Progenitor cell of endocrine pancreas (in vitro differentiated cells): ENCODE measurements at places on chromosomes 1 and 21. TPM values are rescaled to one million over a fixed set of nuclear protein-coding genes. Genes with fewer than 3 reads are reported as not detected.

CLCA1 gene
- not detected in 2 replicates for total RNA-seq

NECTIN4 gene
- total RNA-seq: 1.9 and 2.4 TPM in 2 replicates

STYXL2 gene
- total RNA-seq: 0.09 TPM in 1 of 2 replicates, not detected in the other

RHBDL2 gene
- total RNA-seq: not detected in 2 replicates

CNIH3 gene
- 3.2 and 3.7 TPM in 2 replicates for total RNA-seq

SLFNL1 gene
- 0.95 and 1.0 TPM in 2 replicates for total RNA-seq

GCSAML gene
- total RNA-seq: not detected in 2 replicates

TMEM51 gene
- 14.8 and 14.9 TPM in 2 replicates for total RNA-seq

NBPF10 gene
- 3.4 and 3.6 TPM in 2 replicates for total RNA-seq

ENO1 gene
- total RNA-seq: 444 and 493 TPM in 2 replicates

THEMIS2 gene
- 3.0 and 3.3 TPM in 2 replicates for total RNA-seq

GJA9 gene
- total RNA-seq: not detected in 2 replicates

ADGRL4 gene
- not detected in 2 replicates for total RNA-seq

DISP3 gene
- total RNA-seq: 5.4 and 6.2 TPM in 2 replicates

PFDN2 gene
- total RNA-seq: 54.8 and 57.9 TPM in 2 replicates

AMY1A gene
- not detected in 2 replicates for total RNA-seq

CAMSAP2 gene
- total RNA-seq: 27.9 and 30.4 TPM in 2 replicates

AMY2B gene
- 5.2 and 6.0 TPM in 2 replicates for total RNA-seq

LMX1A gene
- 0.18 TPM in 1 of 2 replicates, not detected in the other for total RNA-seq

PTGFR gene
- not detected in 2 replicates for total RNA-seq

GOLPH3L gene
- 30.6 and 31.9 TPM in 2 replicates for total RNA-seq

PDZK1 gene
- 25.0 and 26.2 TPM in 2 replicates for total RNA-seq

ST6GALNAC3 gene
- 11.0 and 17.5 TPM in 2 replicates for total RNA-seq

RASSF5 gene
- total RNA-seq: 7.0 and 7.9 TPM in 2 replicates

DHDDS gene
- total RNA-seq: 44.4 and 51.5 TPM in 2 replicates

CLDN19 gene
- 7.8 and 8.2 TPM in 2 replicates for total RNA-seq

MARK1 gene
- total RNA-seq: 10.8 and 14.4 TPM in 2 replicates

ARHGAP30 gene
- total RNA-seq: 0.20 TPM in 1 of 2 replicates, not detected in the other

TRIM58 gene
- 1.1 and 1.2 TPM in 2 replicates for total RNA-seq

MSH4 gene
- 0.55 and 0.57 TPM in 2 replicates for total RNA-seq

CFHR5 gene
- total RNA-seq: not detected in 2 replicates

AGT gene
- total RNA-seq: 12.5 and 13.5 TPM in 2 replicates

CD5L gene
- total RNA-seq: not detected in 2 replicates

SLAMF9 gene
- total RNA-seq: not detected in 2 replicates

PEAR1 gene
- 0.20 TPM in 1 of 2 replicates, not detected in the other for total RNA-seq

RPRD2 gene
- total RNA-seq: 38.5 and 42.6 TPM in 2 replicates

CD1B gene
- not detected in 2 replicates for total RNA-seq

USH2A gene
- 0.55 and 0.78 TPM in 2 replicates for total RNA-seq

BMP8B gene
- 0.75 and 0.91 TPM in 2 replicates for total RNA-seq

ZMYND12 gene
- total RNA-seq: 0.89 and 2.0 TPM in 2 replicates

FALEC gene
- total RNA-seq: 0.57 TPM in 1 of 2 replicates, not detected in the other

CAMK2N1 gene
- 67.2 and 69.2 TPM in 2 replicates for total RNA-seq

TNFSF4 gene
- 1.3 and 1.7 TPM in 2 replicates for total RNA-seq

GSTM5 gene
- 2.8 and 2.9 TPM in 2 replicates for total RNA-seq
